Fibroblast of skin of right biceps (primary cell): ENCODE measurements at places on chromosomes 5 and 9.

- DNase-seq, result no peak
Measured at GRCh38 chr5:150217038-150217437, 27.2 kb downstream of the SLC6A7 start.

GRCh38 chr9:93298498-93299417, 114.8 kb downstream of the WNK2 start:
- DNase-seq, result no peak

- no peak for DNase-seq
Measured at GRCh38 chr5:171316258-171317121, 7.4 kb downstream of the TLX3 start.

GRCh38 chr9:98150721-98151120, 31.7 kb upstream of the TRIM14 start:
- no peak for DNase-seq

DNA sequence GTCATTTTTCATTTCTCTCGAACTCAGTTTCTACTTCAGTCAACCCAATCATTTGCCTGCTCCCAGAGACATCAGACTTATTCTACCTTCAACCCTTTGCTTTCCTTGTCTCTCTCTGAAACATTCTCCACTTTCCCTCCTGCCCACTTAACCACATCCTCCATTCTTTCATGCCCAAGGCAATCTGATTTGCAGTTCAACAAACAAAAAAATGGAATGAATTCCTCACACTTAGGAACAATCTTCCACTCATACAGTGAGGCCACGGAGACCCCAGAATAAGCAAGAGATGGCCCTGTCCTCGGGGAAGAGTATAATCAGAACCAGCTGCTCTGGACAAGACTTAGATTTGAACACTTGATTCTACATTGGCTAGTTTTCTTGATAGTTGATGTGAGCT, 180.5 kb downstream of the RFK start:
- peak; percentile 48 for DNase-seq

- no peak for DNase-seq
Measured at GRCh38 chr5:139486201-139486600, 3.6 kb upstream of the STING1 start.

GRCh38 chr5:99349787-99350186, 421.0 kb upstream of the CHD1 start:
- no peak for DNase-seq

DNA sequence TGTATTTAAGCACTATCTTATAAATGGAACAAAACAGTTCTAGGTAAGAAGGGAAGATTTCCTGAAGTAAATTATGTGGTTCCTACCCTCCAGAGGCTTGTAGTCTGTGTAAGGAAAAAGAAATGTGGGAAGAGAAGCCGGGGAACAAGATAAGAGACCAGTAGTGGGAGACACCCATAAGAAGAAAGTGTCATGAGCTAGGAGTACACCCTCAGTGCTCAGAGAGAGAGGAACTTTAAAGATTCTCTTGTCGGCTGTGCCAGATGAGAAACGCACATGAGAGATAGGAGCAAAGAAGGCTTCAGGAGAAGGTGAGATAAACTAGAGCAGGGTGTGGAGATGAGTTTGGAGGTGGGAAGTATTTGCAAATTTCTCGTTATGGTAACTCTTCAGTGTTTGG, 18.1 kb downstream of the SLC36A1 start:
- DNase-seq, result no peak

- peak; percentile 73 for DNase-seq
Measured at GRCh38 chr5:56200971-56201666, 32.0 kb downstream of the ANKRD55 start.

- DNase-seq, result peak; percentile 0
Measured at GRCh38 chr5:148145916-148146315, 22.4 kb upstream of the SPINK14 start.

DNA sequence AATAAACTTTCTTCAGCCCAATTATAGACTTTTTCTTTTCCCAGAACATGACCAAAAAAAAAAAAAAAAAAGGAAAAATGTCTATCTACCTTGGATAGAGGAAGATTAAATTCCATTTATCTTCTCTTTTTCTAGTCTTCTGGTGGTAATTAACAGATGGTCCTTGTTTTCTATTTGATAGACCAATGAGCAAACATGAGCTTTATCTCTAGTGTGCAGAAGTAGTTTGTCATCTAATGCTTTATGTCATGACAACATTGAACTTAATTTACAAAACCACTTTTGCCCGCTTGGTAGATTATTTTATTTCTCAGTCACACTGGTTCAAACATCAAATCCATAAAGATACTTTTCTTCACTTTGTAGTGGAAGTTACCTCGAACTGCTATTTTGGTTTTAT, 69.5 kb upstream of the ELL2 start:
- no peak for DNase-seq

- no peak for DNase-seq
Measured at GRCh38 chr9:125994066-125994943, 247.1 kb downstream of the PBX3 start.

DNA sequence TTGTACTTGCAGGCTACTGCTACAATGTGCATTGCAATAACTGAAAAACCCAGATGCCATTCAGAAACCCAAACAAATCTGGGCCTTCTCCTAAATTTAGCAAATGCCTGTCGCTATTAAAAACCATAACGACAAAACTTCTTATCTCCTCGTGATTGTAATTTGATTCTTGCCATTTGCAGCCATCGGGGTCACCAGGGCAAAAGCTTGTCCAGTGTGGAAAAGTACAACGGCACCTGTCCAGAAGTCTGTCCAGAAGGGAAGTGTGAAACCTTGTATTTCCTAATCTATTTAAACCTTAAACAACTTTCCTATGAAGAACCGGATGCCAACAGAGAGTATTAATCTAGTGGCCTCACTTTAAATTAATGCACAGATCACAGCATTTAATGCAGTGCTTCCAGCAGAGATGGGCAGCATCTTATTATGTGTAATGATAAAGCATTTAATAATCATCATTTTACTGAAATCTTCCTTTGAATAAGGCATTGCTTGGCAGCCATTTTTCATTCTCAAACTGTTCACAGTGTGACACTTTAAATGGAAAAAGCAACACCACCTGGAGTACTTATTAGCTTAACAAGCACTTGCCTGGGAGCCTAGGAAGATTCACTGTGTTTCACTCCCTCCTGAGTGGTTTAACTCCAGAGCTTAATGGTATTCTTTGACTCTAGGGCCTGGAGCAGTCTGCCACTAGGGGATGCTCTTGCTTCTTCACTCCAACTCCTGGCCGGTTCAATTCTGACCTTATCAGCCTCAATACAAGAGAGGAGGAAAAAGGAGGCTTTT, 4.9 kb upstream of the C7 start:
- peak; percentile 31 for DNase-seq

DNA sequence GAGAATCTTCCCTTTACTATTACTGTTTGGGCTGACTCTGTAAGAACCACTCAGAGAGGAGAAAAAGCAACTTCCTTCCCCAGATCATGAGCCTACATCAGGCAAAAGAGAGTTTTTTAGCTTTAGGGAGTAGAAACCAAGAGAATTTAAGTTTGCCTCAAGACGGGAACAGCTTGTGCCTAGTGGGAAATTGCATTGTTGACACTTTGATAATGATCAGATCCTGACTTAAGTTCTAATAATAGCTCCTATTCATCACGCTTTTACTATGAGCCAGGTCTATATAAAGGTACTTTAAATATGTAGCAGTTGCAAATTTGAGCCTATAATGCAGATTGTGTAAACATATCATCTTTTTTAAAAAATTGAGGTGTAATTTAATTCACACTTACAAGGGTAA, 298.2 kb downstream of the MAN2A1 start:
- peak; percentile 11 for DNase-seq

GRCh38 chr5:37615184-37615583, 224.7 kb downstream of the GDNF start:
- DNase-seq, result peak; percentile 96
